ENCODE measurements at places on chromosomes 5 and 9. TPM values are rescaled to one million over a fixed set of nuclear protein-coding genes. Genes with fewer than 3 reads are reported as not detected.
A peak's percentile ranks its signal among the peaks of the same experiment; 100 is the strongest.

DNA sequence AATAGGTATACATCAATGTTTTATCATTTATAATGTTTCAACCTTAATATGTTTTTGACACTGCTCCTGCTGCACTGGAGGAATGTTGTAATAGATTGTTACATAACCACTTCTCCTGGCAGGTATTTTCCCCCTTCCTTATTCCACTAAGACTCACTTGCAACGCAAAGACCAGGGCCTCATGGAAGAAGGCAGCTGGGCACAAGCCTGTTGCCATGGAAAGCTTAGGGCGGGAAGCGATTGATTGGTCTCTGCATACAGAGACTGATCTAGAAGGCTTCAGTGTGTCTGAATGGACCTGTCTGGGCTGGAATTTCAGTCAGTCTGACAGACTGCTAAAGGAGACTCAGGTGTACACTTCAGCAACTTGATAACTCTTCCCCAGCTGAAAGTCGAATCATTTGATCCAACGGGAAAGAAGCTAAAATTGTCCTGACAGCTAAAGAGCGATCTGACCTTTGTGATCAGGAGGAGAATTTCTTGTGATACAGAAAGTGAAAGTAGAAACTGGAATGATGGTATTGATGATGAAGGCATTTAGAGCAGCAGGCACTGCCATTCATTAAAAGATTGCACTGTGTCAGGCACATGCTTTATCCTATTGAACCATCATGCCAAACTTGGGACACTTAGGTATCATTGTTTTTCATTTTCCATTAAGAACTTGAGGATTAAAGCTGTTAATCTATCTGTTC lies 65.1 kb downstream of the GRIA1 start:
- no peaks in the 10 kb centered on the region for H3K36me3 ChIP-seq
- H3K27me3 ChIP-seq = no peaks in the 10 kb centered on the region
- no peak overlapping the region for H3K4me3 ChIP-seq
- H3K27ac ChIP-seq = no peak overlapping the region

DNA sequence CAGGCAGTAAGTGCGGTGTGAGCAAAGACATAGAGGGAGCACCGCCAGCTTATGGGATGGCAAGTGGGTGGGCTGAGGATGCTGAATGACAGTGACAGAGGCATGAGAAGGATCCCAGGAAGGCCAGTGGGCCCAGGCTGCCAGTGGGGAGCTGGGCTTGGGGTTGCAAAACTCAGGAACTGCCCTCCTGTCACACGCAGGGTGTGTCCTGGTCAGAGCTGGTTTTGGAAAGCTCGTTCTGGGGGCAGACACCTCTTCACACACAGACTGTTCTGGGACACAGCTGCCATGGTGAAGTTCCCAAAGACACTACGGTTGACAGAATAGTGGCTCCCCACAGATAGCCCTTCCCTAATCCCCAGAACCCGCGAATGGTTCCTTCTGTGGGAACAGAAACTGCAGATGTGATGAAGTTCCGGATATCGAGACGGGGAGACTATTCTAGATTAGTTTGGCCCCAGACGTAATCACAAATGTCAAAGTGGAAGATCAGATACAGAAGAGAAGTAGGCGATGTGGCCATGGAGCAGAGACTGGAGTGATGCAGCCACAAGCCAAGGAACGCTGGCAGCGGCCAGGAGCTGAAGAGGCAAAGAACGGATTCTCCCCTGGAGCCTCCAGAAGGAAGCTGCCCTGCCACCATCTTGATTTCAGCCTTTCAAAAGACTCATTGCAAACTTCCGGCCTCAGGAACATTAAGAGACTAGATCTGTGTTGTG lies 159.0 kb downstream of the COL23A1 start:
- no peak for DNase-seq
- H3K36me3 ChIP-seq = no peaks in the 10 kb centered on the region

- no peak overlapping the region for H3K4me3 ChIP-seq
- no peaks in the 10 kb centered on the region for H3K4me1 ChIP-seq
- no peak for DNase-seq
- no peaks in the 10 kb centered on the region for H3K36me3 ChIP-seq
These were observed 58.0 kb downstream of the UBE2QL1 start for GRCh38 chr5:6506611-6507010.

DNA sequence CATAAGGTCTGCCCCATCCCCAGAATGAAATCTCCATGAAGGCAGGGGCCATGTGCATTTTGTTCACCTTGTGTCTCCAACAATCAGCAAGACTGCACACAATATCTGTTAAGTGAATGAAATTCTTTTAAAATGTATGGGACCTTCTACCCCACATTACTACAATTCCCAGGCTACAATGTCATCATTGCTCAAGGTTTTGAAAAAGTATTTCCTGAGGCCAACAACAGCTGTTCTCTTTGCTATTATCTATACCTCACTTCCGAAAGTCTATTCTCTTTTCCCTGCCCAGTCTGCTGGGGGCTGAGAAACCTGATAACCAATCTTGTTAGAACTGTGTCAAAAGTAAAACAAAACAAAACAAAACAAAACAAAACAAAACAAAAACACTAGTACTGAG lies 29.2 kb downstream of the HOMER1 start:
- no peaks in the 10 kb centered on the region for H3K36me3 ChIP-seq
- no peak overlapping the region for H3K4me3 ChIP-seq
- DNase-seq = no peak
- no peak overlapping the region for H3K27ac ChIP-seq

- H3K36me3 ChIP-seq = no peaks in the 10 kb centered on the region
- peaks cover 11% of the 10 kb centered on the region for H3K4me1 ChIP-seq
- H3K27ac ChIP-seq = no peak overlapping the region
- H3K4me3 ChIP-seq = no peak overlapping the region
These were observed 37.3 kb upstream of the CTSV start for GRCh38 chr9:97076238-97076637.

- H3K27ac ChIP-seq = no peak overlapping the region
- no peaks in the 10 kb centered on the region for H3K4me1 ChIP-seq
- H3K27me3 ChIP-seq = no peaks in the 10 kb centered on the region
- H3K4me3 ChIP-seq = no peak overlapping the region
- no peaks in the 10 kb centered on the region for H3K36me3 ChIP-seq
- DNase-seq = no peak
These were observed 159.5 kb downstream of the PLK2 start for GRCh38 chr5:58300346-58300895.

GRCh38 chr9:114909661-114910060 lies 20.7 kb downstream of the TNFSF8 start:
- H3K4me3 ChIP-seq = no peak overlapping the region
- no peak overlapping the region for H3K27ac ChIP-seq
- H3K27me3 ChIP-seq = no peaks in the 10 kb centered on the region
- DNase-seq = no peak

GRCh38 chr9:131008909-131009618 lies at the start of gene LAMC3:
TSS of gene LAMC3 (plus strand) at chr9:131009174. CDS start at chr9:131009215, 41 bp downstream.
- peak within 1 kb of the TSS; percentile 57 for H3K4me3 ChIP-seq
- peaks cover 2% of the 10 kb centered on the region for H3K4me1 ChIP-seq
- no peak for DNase-seq
- no peak within 1 kb of the TSS for H3K27ac ChIP-seq

GRCh38 chr5:33329891-33330290 lies 110.9 kb upstream of the TARS1 start:
- no peak for DNase-seq
- H3K4me3 ChIP-seq = no peak overlapping the region
- no peak overlapping the region for H3K27ac ChIP-seq

DNA sequence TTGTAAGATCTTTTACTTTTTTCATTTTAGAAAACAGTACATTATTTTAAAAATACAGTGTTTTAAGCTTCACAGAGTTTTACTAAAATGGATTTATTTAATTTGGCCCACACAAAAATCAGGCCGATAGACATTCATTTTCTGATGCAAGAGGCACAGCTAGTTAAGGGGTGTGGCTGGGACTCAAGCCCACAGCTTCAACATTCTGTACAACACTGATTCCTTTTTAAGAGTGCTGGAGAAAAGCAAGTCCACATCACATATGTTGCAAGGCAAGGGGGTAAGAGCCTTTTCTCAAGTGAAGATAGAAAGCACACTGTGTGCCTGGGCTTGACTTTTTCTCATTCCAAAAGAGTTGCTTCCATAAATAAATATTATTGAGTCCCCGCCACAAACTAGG lies 195.9 kb downstream of the RFK start:
- no peak overlapping the region for H3K4me3 ChIP-seq
- H3K4me1 ChIP-seq = no peaks in the 10 kb centered on the region
- H3K27ac ChIP-seq = no peak overlapping the region
- H3K27me3 ChIP-seq = no peaks in the 10 kb centered on the region
- no peaks in the 10 kb centered on the region for H3K36me3 ChIP-seq
- DNase-seq = no peak

DNA sequence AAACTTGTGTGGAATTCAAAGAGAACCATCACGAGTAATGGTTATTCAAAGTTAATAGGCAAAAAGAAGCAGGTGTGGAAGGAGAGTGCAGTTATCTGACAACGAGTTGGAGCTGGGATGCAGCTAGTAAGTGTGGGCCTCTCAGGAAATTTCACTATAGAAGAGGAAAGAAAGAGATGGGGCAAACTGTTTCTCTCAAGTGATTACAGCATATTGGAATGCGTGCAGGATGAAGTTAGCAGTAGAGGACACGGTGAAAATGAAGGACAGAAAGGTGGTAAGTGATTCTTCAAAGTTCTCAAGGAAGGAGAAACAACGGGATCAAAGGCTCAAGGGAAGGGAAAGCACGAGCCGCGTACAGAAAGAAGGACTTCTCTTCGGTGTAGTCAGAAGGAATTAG lies 84.0 kb downstream of the ADAMTS12 start:
- no peaks in the 10 kb centered on the region for H3K36me3 ChIP-seq
- H3K27me3 ChIP-seq = no peaks in the 10 kb centered on the region
- H3K27ac ChIP-seq = no peak overlapping the region
- H3K4me1 ChIP-seq = peaks cover 8% of the 10 kb centered on the region
- no peak overlapping the region for H3K4me3 ChIP-seq

GRCh38 chr9:25677301-25678146 lies 720 bp downstream of the TUSC1 start:
- peaks cover 2% of the 10 kb centered on the region for H3K4me1 ChIP-seq
- peaks cover 3% of the 10 kb centered on the region for H3K27me3 ChIP-seq
- peak; percentile 82 for DNase-seq
- no peak overlapping the region for H3K27ac ChIP-seq
- H3K4me3 ChIP-seq = peak overlapping the region; percentile 49

DNA sequence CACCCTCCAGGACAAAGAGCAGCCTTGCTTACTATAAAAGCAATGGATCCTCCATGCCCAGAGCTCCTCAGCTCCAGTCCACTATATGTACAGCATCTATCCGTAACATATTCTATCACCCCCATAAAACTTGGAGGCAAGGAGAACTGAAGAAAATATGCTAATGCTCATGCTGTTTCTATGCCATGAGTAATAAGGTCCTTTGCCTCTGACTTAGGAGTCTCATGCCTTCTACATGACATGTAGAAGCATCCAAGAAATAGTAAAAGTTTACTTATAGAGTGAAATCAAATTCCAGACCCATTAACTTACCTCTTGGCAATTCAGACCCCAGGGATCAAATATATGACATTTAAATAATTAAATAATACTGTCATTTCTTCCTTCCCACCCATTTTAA lies 33.7 kb downstream of the SSBP2 start:
- no peaks in the 10 kb centered on the region for H3K36me3 ChIP-seq
- H3K27me3 ChIP-seq = no peaks in the 10 kb centered on the region
- H3K4me3 ChIP-seq = no peak overlapping the region
- DNase-seq = no peak
- H3K27ac ChIP-seq = no peak overlapping the region
- no peaks in the 10 kb centered on the region for H3K4me1 ChIP-seq

DNA sequence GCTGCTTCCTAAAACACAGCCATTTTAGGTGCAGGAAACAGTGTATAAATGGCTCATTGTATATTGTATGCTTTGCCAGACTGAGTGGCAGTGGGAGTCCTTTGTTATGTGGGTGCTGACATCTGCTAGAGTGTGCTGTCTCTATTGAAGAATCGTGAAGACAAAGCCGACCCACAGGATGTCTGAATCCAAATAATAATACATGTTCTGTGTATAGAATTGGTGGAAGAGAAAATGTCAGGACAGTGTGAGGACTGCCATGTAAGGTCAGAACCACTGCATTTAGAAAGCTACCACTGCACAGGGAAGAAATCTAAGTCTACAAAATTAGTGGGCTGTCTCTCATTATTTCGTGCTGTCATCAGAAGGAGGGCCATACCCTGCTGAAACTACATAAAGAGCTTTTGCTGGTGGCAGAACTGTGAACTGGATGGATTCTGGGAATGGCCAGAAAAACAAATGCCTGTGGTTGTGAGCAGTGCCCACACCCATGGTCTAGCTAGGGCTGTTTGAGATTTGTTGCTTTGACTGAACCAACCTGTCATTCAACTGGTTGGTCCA lies 2.5 kb downstream of the IL7R start:
- no peaks in the 10 kb centered on the region for H3K4me1 ChIP-seq
- no peak for DNase-seq
- no peak overlapping the region for H3K4me3 ChIP-seq

DNA sequence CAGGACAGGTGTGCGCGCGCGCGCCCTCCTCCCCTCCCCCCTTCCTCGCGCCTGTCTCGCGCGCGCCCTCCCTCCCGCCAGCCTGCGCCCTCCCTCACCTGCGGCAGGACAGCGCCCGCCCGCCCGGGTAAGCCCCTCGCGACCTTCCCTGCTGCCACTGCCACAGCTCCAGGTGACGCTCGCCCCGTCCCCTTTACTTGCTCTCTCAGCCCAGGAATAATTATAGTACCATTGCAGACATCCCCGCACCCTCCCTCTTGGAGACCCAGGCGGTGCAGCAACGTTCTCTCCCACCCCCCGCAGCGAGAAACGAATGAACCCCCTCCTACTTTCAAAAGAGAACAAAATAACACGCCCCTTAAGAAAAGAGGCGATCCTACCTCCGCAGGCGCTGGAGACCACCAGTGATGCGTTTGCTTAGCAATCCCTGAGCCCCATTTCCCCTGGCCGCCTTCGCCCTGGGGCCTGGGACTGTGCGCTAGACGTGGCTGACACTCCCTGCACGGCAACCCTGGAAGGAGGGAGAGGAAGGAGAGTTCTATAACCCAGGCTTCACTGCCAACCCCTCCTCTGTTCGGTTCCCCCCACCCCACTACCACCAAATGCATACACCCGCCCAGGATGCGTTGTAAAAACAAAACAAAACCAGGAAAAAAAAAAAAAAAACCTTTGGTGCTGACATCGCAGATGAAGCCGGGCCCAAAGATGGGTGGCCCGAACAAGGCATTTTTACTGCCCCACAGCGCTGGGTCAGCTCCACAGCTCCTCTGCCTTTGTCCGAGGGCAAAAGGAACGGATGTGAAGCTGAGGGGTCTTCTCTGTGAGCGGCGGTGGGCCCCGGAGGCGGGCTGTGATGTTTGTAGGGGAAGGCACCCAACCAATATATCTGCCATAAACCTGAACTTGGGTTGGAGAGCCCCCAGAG lies 5.6 kb upstream of the PURA start:
- peak; percentile 60 for DNase-seq
- peaks cover 79% of the 10 kb centered on the region for H3K27me3 ChIP-seq
- no peaks in the 10 kb centered on the region for H3K36me3 ChIP-seq

- no peak overlapping the region for H3K4me3 ChIP-seq
- no peaks in the 10 kb centered on the region for H3K4me1 ChIP-seq
- no peak overlapping the region for H3K27ac ChIP-seq
- no peaks in the 10 kb centered on the region for H3K36me3 ChIP-seq
- H3K27me3 ChIP-seq = no peaks in the 10 kb centered on the region
- no peak for DNase-seq
These were observed 90.8 kb downstream of the TENT4A start for GRCh38 chr5:6803981-6804550.

Gene SLC4A9
- total RNA-seq = 0.15 TPM

Gene FBP1
- 1.0 TPM for total RNA-seq

Gene GDF9
- not detected for total RNA-seq

Measured in H1 (cell line).